ENCODE measurements at places on chromosomes 5 and 9.

- no peak for DNase-seq
These were observed 50.4 kb upstream of the CKMT2 start for GRCh38 chr5:81182396-81183390.

- peak; percentile 70 for DNase-seq
These were observed 284.8 kb downstream of the CRB2 start for GRCh38 chr9:123640792-123641222.

- DNase-seq = no peak
These were observed 367.6 kb downstream of the GLIS3 start for GRCh38 chr9:3931996-3932906.

DNA sequence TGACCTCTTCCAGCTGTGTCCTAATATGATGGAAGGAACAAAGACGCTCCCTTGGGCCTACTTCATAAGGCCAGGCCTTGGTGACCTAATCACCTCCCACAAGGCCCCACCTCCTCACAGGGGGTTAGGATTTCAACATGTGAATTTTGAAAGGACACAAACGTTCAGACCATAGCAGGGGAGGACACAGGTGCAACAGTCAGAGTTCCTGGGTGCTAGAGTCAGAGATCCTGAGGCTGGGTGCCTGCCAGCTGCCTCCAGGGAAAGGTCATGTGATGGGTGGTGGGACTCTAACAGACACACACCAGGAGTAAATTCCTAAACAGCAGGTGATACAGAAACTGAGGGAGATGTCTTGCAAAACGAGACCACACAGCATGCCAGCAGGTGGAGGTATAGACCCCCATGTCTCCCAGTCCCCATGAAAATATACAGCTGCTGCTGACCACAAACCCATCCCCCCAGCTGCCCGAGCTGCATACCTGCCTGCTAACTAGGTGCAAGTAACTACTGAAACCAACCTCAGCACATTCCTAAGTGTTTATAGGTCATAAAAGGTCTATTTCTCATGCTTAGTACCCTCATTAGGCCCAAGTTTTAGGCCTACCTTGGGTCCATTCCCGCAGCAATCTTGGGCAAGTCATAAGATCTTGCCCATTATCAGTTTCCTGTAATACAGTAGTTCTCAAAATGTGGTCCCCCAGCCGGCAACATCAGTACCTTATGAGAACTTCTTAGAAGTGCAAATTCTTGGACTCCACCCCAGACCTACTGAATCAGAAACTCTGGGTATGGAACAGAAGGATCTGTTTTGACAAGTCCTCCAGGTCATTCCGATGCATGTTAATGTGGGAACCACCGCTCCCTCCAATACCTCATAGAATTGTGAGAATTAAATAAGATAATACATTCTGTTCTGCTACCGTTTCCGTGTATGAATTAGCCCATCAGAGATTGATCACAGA, 245.3 kb downstream of the ENC1 start:
- no peak for DNase-seq

DNA sequence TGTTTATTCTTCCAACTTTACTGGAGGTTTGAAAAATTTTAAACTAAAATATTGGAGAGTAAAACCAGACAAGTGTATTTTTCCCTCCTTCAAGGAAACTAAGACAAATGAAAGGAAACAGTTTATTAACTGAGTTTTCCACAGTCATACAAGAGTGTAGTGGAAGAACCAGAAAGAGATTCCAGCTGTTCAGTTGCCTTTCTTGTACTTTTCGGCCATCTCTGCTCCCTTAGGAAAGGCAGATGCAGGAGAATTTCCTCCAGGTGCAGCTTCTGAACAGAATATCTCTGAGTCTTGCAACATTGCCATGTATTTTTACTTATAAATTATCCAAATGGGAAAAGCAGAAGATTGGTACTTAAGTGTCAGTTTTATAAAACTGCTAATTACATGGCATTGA, 217.1 kb downstream of the MAST4 start:
- no peak for DNase-seq

DNA sequence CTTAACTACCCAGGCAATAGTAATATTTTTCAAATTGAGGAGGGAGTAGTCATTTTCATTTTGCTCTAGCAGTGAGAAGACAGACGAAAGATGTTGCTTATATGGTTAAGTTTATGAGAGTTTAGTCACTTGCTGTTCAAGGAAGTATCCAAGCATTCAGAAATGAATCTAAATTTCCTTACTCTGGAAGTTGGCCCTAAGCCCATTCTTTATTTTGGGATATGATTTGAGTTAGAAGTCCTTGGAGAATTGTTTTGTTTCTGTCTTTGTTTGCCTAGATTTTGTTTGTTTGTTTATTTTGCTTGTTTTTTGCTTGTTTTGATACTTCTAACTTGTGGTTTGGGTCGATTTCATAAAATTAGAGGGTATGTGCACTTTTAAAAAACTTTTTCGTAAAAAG, 146.4 kb upstream of the FGF10 start:
- no peak for DNase-seq

GRCh38 chr9:2355697-2355983, 265.9 kb upstream of the VLDLR start:
- no peak for DNase-seq

- no peak for DNase-seq
These were observed 82.1 kb downstream of the SLF1 start for GRCh38 chr5:94700592-94700991.

DNA sequence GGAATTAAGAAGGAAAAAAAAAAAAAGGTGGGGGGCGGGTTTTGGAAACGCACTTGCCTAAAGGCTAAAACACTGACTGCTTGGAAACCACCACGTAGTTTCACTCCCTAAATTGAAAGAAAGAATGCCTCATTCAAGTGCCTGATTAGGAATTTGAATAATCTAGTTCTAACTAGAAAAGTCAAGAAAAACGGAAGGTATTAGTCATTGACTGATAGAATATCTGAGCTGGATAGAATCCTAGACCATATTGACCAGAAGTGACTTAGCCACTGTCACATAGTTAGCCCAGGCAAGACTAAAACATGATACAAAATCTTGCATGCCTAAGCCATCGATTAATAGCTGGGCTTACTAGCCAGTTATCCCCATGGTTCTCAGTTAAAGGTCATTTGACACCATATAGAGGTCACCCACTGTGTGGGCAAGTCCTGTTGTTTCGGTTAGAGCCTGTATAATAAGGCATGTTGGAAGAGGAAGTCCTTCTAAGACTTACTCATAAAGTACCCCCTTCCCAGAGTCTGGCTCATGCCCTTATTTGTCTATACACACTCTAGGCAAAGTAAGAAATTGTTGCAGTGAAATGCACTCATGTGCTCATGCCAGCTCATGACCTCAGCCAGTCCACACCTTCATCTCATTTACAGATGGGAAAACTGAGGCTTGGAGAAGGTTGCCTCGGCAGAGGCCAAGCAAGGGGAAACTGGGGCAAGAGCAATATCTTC, 40.2 kb downstream of the SH3RF2 start:
- DNase-seq = no peak

DNA sequence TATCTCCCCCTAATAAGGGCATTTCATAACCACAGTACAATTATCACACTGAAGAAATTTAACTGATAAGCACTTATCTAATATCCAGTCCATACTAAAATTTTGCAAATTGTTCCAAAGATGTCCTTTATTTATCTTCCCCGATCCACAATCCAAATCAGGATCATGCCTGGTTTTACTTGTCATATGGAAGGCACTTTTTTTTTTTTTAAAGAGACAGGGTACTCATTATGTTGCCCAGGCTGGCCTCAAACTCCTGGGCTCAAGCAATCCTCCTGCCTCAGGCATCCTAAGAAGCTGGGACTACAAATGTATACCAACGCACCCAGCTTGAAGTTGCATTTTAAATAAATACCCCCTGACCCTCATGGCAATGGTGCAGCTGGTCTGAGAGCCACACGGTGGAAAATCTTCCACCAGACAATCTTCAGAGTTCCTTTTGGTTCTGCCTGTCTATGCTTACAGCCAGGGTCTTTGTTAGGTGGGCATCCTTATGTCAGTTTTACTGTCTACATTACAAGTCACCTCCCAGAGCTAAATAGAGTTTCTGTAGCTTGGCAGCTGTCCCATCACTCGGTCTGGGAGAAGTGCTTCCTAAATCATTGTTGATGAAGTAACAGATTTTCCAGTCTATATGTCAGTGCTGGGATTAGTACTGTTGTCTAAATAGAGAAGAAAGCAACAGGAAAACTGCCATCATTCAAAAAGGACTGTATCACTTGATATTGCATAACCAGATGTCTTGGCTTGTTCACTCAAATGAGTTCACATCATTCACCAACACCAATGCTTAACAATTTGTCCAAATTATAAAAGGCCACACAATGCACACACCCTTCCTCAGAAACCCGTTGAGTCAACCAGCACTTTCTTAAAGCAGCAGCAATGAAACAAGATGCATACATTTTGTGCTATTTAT, 26.4 kb downstream of the PTPN3 start:
- no peak for DNase-seq

DNA sequence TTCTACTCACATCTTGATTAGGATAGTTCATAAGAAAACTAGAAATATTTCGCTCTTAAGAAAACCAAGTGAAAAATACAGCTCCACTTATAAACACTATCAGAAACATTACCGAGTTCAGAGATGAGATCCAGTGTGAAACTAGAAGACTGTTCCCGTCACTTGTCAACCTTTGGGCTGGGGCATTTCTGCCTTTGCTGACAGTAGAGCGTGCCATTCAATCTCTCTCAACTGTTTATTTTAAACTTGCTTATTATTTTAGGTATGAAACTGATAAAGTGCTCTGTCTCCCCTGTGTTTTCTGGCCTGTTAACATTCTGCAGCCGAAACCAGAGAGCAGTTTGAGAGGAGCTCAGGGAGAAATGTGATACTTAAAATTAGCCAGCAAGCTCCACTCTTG, 16.7 kb downstream of the MRRF start:
- DNase-seq = no peak

DNA sequence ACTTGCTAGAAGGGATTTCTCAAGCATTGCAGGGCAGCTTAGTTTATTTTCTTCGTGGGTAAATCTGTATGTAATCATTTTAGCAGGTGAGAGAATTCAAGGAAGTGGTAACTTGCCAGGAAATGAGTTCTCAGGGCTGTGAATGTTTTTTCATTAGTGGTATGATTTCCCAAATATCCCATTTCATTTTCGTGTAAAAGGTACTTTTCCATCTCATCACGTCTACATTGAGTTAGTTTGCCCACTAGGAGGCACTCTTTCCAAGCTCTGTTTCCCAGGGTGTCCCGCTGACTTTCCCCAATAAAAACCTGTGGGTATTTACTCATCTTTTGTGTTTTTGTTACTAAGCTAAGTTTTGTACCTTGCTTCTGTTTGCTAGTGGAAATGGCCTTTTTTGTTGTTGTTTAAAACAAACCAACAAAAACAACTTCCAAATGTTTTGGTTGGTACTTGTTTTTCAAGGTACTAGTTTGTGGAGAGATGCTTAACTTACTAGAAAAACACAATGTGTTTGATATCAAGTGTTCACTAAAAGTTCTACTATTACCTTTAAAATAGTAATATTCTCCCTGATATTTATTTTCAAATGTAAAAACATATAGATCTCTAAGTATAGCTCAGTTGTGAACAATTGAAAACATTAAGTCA, 373.6 kb downstream of the ADGRV1 start:
- DNase-seq = peak; percentile 33

GRCh38 chr5:154898210-154898609, 39.8 kb downstream of the CNOT8 start:
- DNase-seq = no peak

DNA sequence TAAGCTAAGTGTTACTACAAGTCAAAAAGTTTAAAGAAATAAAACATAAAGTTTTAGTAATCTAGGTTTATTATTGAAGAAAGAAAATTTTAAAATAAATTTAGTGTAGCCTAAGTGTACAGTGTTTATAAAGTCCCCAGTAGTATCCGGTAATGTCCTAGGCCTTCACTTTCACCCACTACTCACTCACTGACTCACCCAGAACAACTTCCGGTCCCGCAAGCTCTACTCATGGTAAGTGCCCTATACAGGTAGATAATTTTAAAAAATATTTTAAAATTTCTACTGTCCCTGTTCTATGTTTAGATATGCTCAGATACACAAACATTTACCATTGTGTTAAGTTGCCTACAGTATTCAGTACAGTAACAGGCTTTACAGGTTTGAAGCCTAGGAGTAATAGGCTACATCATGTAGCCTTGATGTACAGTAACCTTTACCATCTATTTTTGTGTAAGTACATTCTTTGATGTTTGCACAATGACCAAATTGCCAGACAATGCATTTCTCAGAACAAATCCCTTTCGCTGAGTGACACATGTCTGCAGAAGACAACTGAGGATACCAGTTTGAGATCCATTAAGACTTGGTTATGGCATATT, 253.6 kb downstream of the TRIM32 start:
- DNase-seq = no peak

DNA sequence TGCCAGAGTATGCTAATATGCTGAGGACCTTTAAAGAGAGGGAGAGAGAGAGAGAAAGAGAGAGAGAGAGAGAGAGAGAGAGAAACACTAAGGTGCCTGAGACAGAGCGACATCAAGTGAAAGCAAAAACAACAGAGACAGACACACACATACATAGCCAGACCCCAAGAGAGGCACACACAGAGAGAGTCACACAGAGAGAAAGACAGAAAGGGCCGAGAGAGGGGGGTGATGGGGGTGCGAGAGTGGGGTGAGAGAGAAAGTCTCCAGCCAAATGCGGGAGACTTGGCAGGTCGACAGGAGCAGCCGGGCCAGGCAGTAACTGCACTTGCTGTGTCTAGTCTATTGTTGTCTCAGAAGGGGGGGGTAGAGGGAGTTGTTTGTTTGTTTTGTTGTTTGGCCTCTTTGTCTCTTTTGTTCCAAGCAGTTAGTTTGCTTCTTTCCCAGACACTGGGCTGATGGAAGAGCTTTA, 30.1 kb upstream of the NFIB start:
- no peak for DNase-seq

GRCh38 chr5:120882038-120882775, 418.1 kb downstream of the PRR16 start:
- DNase-seq = no peak

DNA sequence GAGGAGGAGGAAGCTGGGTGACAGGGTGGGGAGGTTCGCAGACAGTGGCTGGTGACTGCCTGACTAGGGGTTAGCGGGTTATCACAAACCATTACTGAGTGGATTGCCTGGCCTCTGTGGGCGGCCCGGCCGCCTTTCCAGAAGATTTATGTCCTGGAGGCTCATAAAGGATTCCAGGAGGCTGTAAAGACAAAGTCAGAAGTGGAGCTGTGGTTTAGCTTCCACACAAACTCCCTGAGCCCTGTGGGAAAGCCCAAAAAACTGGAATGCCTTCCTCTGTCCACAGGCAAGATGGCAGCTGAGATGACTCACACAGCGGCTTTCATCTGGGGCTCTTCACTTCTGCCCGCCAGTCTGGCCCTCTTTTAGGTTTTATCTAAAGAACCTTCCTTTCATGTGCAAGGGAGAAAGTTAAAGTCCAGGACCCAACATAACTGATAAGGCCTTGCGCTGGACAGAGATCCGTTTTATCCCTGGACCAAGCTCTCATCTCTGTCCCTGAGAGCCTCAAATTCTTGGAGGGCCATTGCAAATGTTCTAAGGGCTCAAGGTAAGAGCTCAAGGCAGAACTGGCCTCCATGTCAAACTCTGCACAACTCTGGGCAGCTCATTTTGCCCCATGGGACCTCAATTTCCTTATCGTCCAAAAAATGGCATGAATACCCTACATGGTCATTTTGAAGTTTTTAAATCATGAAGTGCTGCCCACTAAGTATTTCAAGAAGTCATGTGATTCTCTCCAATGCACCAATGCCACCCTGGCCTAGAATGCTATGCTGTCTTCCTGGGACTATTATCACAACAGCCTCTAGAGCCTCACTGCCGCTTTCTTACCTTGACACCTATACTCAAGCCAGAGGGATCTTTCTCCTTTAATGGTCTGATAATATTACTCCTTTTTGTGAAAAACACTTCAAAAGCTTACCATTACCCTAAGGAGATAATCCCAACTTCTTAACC, 249.4 kb upstream of the TRIM32 start:
- DNase-seq = no peak

GRCh38 chr9:132957805-132958204, 13.4 kb upstream of the TSC1 start:
- no peak for DNase-seq
